Stimulated activated naive B cell treated with anti-CD40 and anti-IgM and Interleukin-4, amounts not matched to agents 10 μg/mL and 1 μg/mL and 100 μg/mL, for 72 hours (primary cell): ENCODE measurements at places on chromosomes 5 and 9.

- no peak for DNase-seq
- H3K36me3 ChIP-seq = peaks cover 12% of the 10 kb centered on the region
- H3K4me3 ChIP-seq = no peak overlapping the region
- no peaks in the 10 kb centered on the region for H3K27me3 ChIP-seq
- no peaks in the 10 kb centered on the region for H3K4me1 ChIP-seq
- no peak overlapping the region for H3K27ac ChIP-seq
These were observed 55.8 kb upstream of the SLC2A8 start for GRCh38 chr9:127341152-127341551.

- H3K27me3 ChIP-seq = no peaks in the 10 kb centered on the region
- peak overlapping the region; percentile 94 for H3K4me3 ChIP-seq
- peaks cover 47% of the 10 kb centered on the region for H3K4me1 ChIP-seq
These were observed 467 bp downstream of the C9orf78 start for GRCh38 chr9:129834489-129835127.

GRCh38 chr5:10626473-10627013, 62.7 kb downstream of the ANKRD33B start:
- H3K36me3 ChIP-seq = peaks cover 84% of the 10 kb centered on the region
- H3K27ac ChIP-seq = peak overlapping the region; percentile 99
- no peak for DNase-seq
- H3K27me3 ChIP-seq = no peaks in the 10 kb centered on the region

GRCh38 chr5:142478113-142478512, 153.3 kb upstream of the SPRY4 start:
- H3K36me3 ChIP-seq = peaks cover 10% of the 10 kb centered on the region
- no peak overlapping the region for H3K27ac ChIP-seq
- peaks cover 2% of the 10 kb centered on the region for H3K4me1 ChIP-seq

GRCh38 chr5:91535499-91535898, 152.4 kb upstream of the ARRDC3 start:
- H3K36me3 ChIP-seq = no peaks in the 10 kb centered on the region
- DNase-seq = no peak
- H3K4me3 ChIP-seq = no peak overlapping the region
- H3K27me3 ChIP-seq = no peaks in the 10 kb centered on the region
- no peaks in the 10 kb centered on the region for H3K4me1 ChIP-seq

GRCh38 chr9:34589636-34590380, at the start of gene CNTFR:
CNTFR (minus strand) TSS chr9:34589724; CDS start chr9:34568981, 20,743 bp downstream.
- peaks cover 41% of the 10 kb centered on the region for H3K4me1 ChIP-seq
- peaks cover 86% of the 10 kb centered on the region for H3K27me3 ChIP-seq
- H3K36me3 ChIP-seq = peaks cover 5% of the 10 kb centered on the region

GRCh38 chr9:95505717-95506427, 10.9 kb downstream of the PTCH1 start:
- DNase-seq = no peak
- peaks cover 51% of the 10 kb centered on the region for H3K27me3 ChIP-seq
- H3K4me3 ChIP-seq = peak overlapping the region; percentile 86
- peak overlapping the region; percentile 67 for H3K27ac ChIP-seq
- H3K4me1 ChIP-seq = peaks cover 16% of the 10 kb centered on the region

DNA sequence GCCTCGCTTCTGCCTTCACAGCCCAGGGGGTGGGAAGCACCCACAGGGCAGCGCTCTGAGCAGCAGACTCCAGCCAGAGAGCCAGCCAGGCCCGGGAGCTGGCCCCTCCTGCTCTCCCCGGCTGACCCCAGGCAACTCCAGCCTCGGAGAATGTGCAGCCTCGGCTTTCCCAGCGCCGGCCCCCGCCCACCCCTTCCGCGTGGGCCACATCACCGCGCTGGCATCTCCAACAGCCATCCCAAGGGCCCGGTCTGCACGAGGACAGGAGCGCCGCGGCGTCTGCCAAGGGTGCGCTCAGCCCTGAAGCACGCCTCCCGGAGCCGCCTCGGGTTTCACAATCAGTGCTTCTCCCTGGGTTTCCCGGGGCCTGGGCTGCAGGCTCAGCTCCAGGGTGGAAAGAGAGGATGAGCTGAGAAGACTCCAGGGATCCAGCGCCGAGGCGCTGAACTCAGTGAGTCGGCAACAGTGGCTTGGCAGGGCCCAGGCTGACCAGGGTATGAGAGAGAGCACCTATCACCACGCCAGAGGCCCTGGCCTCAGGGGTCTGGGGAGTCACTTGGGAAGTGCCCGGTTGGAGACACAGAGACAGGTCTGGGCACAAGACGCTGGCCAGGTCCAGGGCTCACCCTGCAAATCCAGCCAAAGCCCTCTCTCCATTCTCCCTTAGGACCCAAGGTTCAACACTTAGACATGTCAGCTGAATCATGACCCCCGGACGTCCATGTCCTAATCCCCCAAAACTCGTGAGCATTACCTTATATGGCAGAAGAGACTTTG, 79.6 kb downstream of the ADAMTS2 start:
- no peak overlapping the region for H3K4me3 ChIP-seq
- H3K36me3 ChIP-seq = no peaks in the 10 kb centered on the region
- H3K27ac ChIP-seq = no peak overlapping the region
- H3K27me3 ChIP-seq = peaks cover 6% of the 10 kb centered on the region

DNA sequence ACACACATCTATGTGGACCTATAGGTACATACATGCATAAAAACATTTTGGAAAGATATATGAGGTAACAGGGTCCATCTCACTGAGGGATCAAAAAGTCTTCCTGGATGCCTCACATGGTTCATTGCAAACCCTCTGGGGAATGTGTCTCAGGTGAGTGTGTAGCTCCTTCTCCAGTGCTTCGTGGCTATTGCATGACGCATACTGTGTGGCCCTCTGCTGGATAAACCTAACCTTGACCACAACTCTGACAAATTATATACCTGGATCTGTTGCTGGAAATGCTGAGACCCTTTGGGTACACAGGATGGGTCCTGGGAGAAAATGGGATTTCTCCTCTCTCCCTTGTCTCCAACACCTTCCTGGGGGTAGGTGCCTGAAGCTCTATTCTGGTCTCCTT, 91.9 kb downstream of the JAKMIP2 start:
- no peaks in the 10 kb centered on the region for H3K36me3 ChIP-seq
- H3K27me3 ChIP-seq = no peaks in the 10 kb centered on the region
- DNase-seq = no peak

DNA sequence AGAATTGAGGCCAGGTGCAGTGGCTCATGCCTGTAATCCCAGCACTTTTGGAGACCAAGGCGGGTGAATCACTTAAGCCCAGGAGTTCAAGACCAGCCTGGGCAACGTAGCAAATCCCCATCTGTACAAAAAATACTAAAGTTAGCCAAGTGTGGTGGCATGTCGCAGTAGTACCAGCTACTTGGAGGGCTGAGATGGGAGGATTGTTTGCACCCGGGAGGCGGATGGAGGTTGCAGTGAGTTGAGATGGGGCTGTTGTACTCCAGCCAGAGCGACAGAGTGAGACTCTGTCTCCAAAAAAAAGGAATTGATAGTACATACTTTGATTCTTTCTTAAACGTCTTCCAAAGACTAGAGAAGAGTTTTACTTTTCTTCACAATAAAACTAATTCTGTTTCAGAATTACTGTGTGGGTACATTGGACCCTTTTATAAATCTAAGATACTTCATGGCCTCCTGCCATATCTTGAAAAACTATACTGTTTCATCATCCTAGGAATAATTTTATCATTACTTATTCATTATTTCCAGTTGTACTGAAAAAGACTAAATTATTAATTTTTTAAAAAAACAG, 132.0 kb upstream of the GRHPR start:
- H3K4me3 ChIP-seq = peak overlapping the region; percentile 77
- no peaks in the 10 kb centered on the region for H3K27me3 ChIP-seq
- peaks cover 61% of the 10 kb centered on the region for H3K4me1 ChIP-seq
- no peak for DNase-seq
- H3K27ac ChIP-seq = peak overlapping the region; percentile 76

DNA sequence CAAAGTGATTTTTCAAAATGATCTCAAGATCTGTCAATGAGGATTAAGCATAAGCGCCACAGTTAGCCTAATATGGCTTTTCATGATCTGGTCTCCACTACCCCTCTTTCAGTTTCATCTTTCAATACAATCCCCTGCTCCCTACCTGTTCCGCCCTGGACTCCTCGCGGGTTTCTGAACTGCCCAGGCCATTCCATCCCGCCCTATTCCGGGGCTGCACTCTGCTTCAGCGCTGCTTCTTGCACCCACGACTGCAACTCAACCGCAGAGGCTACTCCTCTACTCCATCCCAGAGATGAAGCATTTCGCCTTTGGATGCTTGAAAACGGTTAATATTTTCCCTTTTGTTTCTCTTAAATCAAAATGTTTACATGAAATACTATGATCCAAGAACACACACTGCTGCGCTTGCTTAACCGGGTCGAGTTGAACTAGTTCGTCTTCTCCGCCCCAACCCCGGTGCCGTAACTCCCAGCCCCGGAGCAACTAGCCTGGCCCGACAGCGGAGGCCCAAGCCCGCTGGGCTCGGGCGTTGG, 716 bp upstream of the OTULIN start:
- H3K27me3 ChIP-seq = no peaks in the 10 kb centered on the region
- H3K36me3 ChIP-seq = peaks cover 58% of the 10 kb centered on the region
- peak overlapping the region; percentile 97 for H3K27ac ChIP-seq
- H3K4me3 ChIP-seq = peak overlapping the region; percentile 89

GRCh38 chr5:74587890-74588289, 52.6 kb downstream of the ENC1 start:
- H3K36me3 ChIP-seq = no peaks in the 10 kb centered on the region
- H3K27me3 ChIP-seq = peaks cover 14% of the 10 kb centered on the region
- DNase-seq = no peak
- no peak overlapping the region for H3K4me3 ChIP-seq
- no peak overlapping the region for H3K27ac ChIP-seq
